Glutamatergic neuron (in vitro differentiated cells): ENCODE measurements at places on chromosomes 4 and X.

DNA sequence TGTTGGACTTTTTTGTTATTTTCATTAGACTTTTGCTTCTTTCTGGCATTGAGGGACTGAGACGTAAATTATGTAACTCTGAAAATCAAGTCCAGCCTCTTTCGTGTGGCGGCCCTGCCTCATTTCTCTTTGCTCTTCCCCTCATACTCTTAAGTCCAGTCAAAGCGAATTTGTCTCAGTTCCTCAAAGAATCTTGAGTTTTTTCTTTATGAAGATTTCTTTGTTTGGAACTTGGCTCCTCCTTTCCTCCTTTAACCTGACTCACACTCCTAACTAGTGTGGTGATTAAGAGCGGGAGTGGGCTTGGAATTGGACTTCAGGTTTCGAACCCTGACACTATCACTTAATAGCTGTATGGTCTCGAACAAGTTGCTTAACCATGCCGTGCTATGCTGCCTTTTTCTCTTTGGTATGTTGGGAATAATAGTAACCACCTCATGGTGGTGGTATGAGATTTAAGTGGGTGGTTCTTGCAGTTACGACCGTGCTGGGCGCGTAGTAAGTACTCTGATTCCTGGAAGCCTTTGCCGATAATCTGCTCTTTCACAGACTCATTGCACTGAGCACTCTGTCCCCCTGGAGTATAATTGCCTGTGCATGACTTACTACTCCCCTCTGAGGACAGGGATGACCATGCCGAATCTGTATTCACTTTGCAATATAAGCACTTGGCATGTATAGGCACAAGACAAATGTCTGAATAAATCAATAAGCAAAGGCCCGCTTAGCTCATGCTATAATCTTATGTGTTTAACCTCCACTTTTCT, 19.1 kb downstream of the FNIP2 start:
- DNase-seq, result no peak

GRCh38 chr4:25383647-25384046, 6.6 kb downstream of the ANAPC4 start:
- no peak for DNase-seq

DNA sequence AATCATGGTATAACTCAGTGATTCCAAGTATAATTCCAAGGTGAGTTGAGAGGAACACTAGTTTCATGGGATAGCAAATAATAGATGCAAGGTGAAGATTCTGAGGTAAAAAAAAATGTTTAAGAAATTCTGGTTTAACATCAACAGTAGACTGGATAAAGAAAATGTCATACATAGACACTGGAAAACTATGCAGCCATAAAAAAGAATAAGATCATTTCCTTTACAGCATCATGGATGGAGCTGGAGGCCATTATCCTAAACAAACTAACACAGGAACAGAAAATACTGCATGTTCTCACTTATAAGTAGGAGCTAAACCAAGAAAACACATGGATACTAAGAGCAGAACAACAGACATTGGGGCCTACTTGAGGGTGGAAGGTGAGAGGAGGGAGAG, 54.6 kb upstream of the LEF1 start:
- DNase-seq, result no peak

DNA sequence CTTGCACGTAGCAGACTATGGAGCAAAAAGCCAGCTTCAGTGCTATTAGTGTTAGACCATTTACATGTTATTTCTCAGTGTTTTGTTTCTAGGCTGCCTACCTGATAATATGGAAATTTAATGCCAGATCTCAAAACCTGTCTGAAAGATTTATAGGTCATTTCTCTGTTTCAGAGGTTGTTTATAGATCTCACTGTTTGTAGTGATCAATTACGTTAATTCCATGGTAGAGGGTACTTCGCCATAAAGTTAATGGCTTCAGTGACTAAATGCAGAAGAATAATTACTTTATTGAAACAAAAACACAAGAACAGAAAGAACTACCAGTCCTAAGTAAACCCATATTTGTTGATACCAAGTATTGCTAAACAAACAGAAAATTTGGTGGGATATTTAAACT, 420.8 kb downstream of the ARHGAP24 start:
- DNase-seq, result no peak

DNA sequence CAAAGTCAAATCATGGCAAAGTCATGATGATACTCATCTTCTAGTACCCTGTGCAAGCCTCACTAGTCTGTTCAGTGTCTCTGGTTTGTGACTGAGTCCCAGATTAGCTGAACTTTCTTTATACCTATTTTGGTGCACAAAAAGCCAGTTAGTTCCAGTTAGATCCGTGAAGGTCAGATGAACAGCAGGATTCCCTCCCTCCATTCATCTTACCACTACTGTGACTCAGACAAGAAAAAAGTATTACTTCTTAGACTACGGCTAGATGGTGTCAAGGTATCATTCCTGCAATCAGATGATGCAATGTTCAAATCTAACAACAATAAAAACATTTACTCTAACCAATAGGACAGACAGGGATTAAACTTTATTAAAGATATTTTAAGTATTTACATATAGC, 30.4 kb downstream of the ARHGEF6 start:
- no peak for DNase-seq

GRCh38 chr4:4854649-4855295, 4.7 kb upstream of the MSX1 start:
- DNase-seq, result peak; percentile 52

DNA sequence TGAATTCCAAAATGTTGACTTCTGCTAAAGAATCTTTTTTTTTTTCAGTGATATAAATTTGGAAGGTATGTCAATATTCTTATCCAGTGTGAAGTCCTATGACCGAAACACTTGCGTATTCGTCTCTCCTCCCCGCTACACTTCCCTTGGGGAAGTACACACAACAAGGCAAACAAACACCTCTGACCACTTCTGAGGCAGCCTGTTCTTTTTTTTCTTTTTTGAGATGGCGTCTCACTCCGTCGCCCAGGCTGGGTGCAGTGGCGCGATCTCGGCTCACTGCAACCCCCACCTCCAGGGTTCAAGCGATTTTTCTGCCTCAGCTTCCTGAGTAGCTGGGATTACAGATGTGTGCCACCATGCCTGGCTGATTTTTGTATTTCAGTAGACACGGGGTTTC, 78.1 kb upstream of the DHRSX start:
- DNase-seq, result no peak

- DNase-seq, result no peak
Observed at GRCh38 chrX:35445912-35446311, 352.2 kb upstream of the MAGEB16 start.
